ENCODE measurements at places on chromosomes 13 and 19.

DNA sequence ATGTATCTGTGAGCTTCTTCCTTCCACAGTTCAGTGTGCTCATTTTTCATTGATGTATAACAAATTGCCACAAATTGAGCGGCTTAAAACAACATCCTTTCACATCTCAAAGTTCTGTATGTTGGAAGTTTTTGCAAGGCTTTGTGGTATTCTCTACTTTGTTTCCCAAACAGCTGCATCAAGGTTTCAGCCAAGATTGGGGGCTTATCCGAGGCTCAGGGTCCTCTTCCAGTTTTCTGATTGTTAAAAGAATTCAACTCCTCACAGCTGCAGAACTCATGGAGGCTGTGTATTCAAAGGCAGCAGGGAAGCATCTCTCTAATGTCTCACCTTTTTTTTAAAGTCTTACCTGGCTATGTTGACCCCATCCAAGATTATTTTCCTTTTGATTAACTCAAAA, 1369.8 kb downstream of the PCDH9 start:
- no peak for DNase-seq

- DNase-seq = no peak
These were observed 9.8 kb downstream of the TPT1 start for GRCh38 chr13:45331123-45331619.

GRCh38 chr19:33358408-33358807, 15.1 kb upstream of the CEBPG start:
- DNase-seq = no peak

DNA sequence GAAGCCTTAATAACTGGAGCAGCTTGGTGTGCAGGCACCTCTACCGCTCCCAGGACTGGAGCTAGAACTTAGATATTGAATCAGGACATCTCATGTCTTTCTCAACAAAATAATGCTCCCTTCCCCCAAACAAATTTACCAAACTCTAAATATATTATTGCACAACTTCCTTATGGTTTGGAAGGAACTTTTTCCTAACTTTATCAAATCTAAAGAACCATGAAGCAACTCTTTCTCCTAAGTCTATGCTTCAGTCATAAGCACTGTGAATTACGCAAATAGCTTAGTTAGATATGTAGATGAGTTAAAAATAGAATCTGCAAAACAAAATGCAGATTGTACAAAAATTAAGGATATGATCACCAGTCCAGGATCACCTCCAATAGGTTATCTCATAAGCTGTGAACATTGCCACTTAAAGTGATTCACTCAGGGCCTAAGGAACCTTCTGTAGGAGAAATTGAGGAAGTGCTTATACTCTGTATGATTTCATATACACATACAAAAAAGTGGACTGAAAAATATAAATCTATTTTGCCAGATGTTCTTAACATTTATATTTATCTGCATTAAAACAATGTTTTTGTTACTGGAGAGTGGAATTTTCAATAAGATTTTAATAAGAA, 20.4 kb upstream of the MAB21L1 start:
- peak; percentile 62 for DNase-seq

GRCh38 chr13:97896446-97896845, 57.0 kb upstream of the IPO5 start:
- DNase-seq = no peak

- DNase-seq = no peak
These were observed 222.8 kb upstream of the NBEA start for GRCh38 chr13:34719060-34719875.

GRCh38 chr13:48506092-48506701, 26.7 kb downstream of the RCBTB2 start:
- DNase-seq = no peak

- no peak for DNase-seq
These were observed 2.3 kb downstream of the RPL13A start for GRCh38 chr19:49489601-49490167.

- DNase-seq = no peak
These were observed 152.2 kb upstream of the CSNK1A1L start for GRCh38 chr13:37257706-37258105.

DNA sequence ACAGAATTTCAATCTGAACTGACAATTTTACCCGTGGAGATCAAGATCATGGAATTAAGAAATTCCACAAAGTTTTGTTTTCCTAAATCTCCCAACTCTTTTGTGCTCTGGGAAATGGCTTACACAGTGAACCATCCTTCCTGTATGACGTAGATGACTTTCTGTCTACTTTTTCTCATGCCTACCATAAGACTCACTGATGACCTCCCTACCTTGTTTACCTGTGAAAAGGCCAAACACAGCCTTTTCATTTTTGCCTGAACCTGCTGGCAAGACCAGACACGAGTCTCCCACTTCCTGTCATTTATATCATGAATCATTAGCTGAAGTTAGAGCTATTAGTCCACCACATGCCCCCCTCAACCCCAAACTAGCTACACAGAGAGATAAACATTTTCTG, 4.6 kb upstream of the KBTBD6 start:
- no peak for DNase-seq

DNA sequence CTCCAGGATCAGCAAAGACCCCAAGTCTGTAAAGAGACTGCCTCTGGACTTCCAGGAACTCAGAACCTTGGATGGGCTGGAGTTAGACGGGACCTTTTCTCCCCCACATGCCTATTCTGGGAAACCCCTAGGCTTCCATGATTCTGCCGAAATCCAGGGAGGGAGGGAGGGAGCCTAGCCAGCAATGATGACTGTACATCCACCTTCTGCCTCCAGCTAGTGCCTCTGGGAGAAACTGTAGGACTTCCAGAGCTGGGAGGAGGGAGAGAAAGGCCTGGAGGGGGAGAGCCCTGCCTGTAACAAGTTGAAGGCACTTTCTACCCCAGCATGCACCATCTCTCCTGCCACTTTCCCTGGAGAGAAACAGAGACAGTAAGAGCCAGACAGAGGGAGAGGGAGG, 6.0 kb upstream of the HAS1 start:
- no peak for DNase-seq

- DNase-seq = no peak
These were observed 2237.8 kb downstream of the PCDH9 start for GRCh38 chr13:64992314-64992713.

DNA sequence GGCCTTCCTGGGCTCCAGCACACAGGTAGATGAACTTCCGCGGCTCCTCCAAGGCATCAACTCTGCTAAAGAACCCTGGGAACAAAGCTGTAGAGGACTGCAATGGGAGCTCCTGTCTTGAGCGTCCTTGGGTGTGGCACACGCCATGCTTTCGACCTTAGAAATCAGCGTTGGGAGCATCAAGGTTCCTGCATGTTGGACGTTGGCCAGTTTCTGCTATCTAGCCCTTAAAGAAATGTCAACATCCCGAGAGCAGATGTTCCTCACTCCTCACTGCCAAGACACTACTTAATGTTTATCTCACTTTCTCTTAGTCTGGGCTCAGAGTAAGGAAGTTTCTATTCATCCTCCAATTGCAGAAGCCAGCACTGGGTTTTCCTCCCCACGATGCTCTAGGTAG, 70.6 kb upstream of the MEDAG start:
- no peak for DNase-seq

GRCh38 chr19:15636026-15636425, 4.7 kb upstream of the CYP4F3 start:
- DNase-seq = no peak

- DNase-seq = peak; percentile 54
These were observed 17.7 kb upstream of the DPY19L3 start for GRCh38 chr19:32387701-32388392.

GRCh38 chr19:17103177-17103576, 27.6 kb downstream of the MYO9B start:
- DNase-seq = no peak

GRCh38 chr13:78576261-78576660, 27.1 kb downstream of the POU4F1 start:
- no peak for DNase-seq

DNA sequence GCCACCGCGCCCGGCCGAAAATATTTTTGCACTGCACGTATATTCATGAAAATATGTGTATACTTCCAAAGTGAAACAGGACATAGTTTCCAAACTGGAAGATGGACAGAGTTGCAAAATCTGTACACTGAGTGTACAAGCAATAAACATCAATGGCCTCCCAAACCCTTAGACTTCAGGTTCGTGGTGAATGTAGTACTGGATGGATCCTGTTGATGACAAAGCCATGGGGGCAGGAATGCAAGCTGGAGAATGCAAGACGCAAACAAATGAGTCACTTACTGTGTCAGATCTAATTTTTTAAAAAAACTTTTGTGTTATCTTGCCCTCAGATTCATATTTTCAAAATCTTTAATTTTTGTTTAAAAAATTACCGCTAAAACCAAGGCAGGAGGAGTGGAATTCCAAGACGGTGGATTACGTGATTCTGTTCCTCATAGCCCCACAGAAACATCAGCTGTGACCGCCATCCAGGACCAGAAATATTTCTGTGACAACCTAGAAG, 12.7 kb upstream of the LILRA2 start:
- DNase-seq = no peak

DNA sequence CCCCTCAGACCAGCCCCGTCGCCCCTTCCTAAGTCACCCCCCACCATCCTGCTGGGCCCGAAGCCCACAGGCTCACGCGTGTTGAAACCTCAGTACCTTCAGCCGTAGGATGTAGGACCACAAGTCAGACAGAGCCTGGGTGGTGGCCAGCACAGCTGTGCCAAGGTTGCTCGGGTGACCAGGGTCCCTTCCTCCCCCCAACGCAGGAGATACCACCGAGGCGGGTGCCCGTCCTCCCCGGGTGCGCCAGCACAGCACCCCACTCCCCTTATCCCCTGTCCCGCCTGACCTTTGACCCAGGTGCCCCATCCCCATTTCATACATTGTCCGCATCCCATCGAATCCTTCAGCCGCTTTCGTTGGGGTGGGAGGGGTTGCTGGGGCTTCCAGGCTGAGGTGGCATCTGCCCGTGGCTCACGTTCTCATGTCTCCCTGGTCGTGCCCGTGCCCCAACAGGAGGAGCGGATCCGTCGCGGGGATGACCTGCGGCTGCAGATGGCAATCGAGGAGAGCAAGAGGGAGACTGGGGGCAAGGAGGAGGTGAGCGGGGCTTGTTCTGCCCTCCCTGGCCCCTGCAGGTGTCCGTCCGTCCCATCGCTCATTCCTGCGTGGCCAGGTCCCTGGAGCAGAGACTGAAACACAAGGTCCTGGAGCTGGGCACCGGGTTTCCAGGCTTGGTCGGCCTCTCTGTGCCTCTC, 14.5 kb downstream of the EPN1 start:
- no peak for DNase-seq

DNA sequence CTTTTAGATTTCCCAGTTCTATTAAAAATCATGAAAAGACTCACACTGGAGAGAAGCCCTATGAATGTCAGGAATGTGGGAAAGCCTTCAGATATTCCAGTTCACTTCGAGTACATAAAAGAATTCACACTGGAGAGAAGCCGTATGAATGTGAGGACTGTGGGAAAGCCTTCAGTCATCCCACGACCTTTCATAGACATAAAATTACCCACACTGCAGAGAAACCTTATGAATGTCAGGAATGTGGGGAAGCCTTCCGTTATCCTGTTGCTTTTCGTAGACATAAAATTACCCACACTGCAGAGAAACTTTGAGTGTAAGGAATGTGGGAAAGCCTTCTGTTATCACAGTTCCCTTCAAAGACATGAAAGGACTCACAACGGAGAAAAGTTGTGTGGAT, 55.2 kb downstream of the ZNF627 start:
- DNase-seq = no peak

- DNase-seq = no peak
These were observed 211.1 kb downstream of the TEX29 start for GRCh38 chr13:111531505-111531904.

GRCh38 chr19:54352041-54352440, 12.7 kb downstream of the LAIR1 start:
- DNase-seq = no peak

GRCh38 chr19:29690842-29691241, 24.2 kb downstream of the C19orf12 start:
- DNase-seq = peak; percentile 39

GRCh38 chr19:18731562-18732008, 48.1 kb downstream of the CRTC1 start:
- no peak for DNase-seq

GRCh38 chr13:30340331-30341250, 33.2 kb upstream of the KATNAL1 start:
- DNase-seq = peak; percentile 91

DNA sequence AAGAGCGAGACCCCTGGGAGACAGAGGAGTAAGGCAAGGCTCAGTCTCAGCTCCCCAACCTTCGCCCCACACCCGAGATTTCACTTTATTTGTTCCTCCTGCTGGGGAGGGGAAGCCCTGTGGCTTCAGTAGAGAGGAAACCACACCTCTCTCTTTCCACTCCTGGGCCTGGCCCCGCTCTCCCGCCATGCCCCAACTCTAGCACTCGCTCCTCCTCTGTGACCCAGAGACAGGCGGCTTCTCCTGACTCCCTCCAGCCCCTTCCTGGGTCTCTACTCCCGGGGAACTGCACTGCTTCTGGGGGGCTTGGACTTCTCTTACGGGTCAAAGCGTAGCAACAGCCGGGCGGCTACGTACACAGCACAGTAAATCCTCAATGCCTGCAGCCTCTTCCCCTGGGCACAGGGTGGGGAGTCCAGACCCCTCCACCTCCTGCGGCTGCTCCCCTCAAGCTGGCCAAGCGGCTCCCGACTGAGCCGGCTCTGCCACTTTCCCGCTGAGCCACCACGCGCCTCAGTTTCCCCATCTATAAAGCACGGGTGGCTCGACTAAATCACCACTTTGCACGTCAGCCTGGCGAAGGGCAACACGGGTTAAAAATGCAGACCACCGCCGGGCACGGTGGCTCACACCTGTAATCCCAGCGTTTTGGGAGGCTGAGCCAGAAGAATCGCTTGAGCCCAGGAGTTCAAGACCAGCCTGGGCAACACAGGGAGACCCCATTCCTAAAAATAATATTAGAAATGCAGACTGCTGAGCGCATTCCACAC, 1.4 kb downstream of the RNF126 start:
- DNase-seq = no peak

GRCh38 chr13:74103970-74104555, 30.1 kb downstream of the KLF12 start:
- DNase-seq = no peak

DNA sequence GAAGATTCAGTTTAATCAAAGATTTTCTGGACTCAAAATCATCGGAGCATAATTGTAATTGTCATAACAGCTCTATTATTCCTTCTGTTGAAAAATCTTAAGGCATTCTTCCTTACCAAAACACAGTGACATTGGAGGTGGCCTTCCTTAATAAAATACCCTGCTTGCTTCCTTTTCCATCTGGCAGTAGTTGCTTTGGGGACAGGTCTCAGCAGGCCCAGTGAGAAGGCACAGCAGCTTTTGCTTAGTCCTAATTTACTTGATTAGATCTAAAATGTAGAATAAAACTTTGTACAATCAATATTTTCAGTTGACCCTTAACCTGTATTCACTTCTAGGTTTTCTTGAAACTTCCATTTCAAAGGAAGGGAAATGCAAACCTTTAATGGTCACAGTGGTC, 471.6 kb downstream of the PCDH20 start:
- no peak for DNase-seq

Data from fibroblast of gingiva (primary cell).